Left ventricle myocardium inferior (tissue), 1 donor: ENCODE measurements at places on chromosomes 7 and 10.

GRCh38 chr7:69847921-69848612 lies 249.8 kb downstream of the AUTS2 start:
- DNase-seq: no peak

DNA sequence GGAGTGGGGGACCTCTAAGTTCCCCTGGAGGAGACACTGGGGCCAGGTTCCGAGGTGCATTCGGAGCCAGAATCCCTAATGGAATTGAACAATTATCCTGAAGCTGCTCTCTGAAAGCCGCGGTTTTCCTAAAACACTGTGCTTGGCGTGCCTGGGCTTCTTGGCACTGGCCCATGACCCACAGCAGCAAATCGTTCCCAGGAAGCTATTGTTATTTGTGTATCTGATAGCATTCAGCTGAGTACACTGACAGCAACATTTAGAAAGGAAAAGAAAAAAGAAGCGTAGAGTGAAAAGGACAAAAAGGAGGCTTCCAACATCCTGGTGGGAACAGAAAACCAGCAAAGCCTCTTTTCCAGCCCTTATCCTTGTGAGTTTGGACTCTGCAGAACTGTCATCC lies 339.8 kb downstream of the FRMD4A start:
- peak; percentile 48 for DNase-seq

DNA sequence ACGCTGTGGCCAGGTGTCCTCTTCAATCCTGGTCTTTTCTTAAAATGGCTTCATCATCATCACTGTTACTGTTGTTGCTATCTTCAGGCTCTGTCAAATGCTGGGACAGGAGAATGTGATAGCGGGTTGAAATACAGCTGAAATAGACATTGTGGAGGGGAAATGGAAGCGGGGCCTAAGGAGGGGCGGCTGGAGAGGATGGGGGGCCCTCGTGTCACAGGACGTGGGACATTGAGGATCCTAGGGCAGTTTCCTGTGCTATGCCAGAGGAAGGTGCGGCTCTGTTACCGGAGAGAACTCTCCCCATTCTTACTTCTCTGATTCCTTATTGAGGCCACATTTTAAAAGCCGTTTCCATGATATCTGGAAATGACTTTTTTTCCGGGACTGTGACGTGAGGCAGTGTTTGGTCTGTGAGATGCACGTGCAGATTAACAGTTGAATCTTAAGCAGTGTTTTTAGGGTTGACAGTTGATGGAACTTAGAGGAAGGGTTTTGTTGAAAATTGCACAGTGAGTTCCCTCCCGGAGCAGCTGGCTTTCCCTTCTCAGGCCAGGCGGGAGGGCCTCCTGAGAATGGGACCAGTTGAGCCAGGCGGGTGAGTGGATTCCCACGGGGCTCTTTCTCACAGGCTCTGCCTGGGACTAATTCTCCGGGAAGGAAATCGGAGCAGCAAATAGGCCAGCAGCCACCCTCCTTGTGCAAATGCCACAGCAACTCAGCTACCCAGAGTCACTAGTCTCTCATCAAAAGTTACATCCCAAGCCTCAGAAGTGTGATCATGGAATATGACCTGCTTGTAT lies 125.2 kb downstream of the TACC2 start:
- DNase-seq: no peak

- no peak for DNase-seq
Measured at GRCh38 chr7:73353243-73353642, 25.3 kb downstream of the FKBP6 start.

DNA sequence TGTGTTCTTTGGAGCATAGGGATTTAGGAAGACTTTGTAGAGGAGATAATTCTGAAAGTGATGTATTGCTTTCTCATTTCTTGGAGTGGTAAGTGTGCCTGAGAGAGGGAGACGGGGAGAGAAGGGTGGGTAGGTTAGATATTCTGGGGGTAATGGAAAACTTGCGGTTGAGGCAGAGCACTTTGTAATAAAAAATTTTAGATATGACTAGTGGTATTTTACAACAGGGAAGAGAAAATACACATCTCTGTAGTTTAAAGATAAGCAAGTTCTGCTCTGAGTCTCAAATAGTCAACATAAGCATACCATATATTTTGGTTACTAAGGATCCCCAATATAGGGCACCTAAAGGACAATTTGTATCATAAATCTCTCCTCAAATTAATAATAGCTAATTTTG lies 6.6 kb downstream of the VPS50 start:
- DNase-seq: no peak

- no peak for DNase-seq
Measured at GRCh38 chr10:6621536-6621935, 41.5 kb upstream of the PRKCQ start.

DNA sequence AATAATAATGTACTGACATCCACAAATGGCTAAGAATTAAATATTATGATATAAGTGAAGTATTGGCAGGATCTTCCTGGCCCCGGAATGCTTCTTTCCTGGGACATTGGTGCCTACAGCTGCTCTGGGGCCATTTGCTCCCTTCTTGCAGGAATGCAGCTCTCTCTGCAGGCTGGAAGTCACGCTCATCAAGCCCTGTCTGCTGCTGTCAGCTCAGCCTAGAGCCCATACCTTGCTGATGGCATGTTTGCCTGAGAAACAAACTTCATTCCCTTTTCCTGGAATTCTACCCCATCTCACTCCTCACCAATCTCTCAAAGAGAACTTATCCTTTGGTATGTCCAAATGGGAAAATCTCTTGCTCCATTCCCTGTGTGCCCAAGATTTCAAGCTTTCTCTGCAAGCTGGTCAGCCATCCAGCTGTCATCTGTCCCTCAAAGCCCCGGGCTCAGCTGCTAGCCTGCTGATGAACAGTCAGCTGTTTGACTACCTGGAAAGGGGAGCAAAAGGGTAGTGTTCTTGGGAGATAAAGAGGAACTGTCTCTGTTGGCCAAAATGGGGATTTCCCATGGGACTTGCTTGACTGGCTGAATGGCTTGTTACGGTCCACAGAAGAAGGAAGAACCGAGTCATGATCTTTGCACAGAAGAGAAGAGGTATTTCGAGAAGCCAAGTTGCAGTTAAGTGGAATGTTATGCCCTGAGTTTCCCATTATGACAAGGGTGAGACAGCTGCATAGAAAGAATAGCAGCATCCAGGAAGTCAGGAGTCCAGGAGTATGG lies 12.0 kb upstream of the RASSF4 start:
- DNase-seq: no peak
